Suprapubic skin (tissue), 4 donors: ENCODE measurements at places on chromosomes 4 and X. TPM values are rescaled to one million over a fixed set of nuclear protein-coding genes. Genes with fewer than 3 reads are reported as not detected.

GRCh38 chr4:48047896-48048295, 31.3 kb downstream of the NIPAL1 start:
- no peak overlapping the region for H3K4me3 ChIP-seq
- no peak overlapping the region for H3K27ac ChIP-seq
- DNase-seq: no peak
- H3K36me3 ChIP-seq: no peaks in the 10 kb centered on the region
- no peaks in the 10 kb centered on the region for H3K27me3 ChIP-seq
- peaks cover 16% of the 10 kb centered on the region for H3K4me1 ChIP-seq

DNA sequence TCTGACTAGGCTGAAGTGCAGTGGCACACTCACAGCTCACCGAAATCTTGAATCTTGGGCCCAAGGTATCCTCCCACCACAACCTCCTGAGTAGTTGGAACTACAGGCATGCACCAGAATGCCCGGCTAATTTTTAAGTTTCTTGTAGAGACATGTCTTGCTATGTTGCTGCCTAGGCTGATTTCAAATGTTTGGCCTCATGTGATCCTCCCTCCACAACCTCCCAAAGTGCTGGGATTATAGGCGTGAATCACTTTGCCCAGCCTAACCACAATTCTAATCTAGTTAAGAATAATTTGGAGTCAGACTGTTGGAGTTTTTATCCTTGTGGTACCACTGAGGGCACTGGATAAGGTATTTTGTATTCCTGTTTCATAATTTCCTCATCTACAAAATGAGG, 317.5 kb upstream of the AGA start:
- no peaks in the 10 kb centered on the region for H3K36me3 ChIP-seq
- H3K4me1 ChIP-seq: no peaks in the 10 kb centered on the region
- H3K27ac ChIP-seq: no peak overlapping the region
- H3K27me3 ChIP-seq: no peaks in the 10 kb centered on the region

GRCh38 chr4:10690185-10690907, 5.8 kb upstream of the CLNK start:
- H3K36me3 ChIP-seq: no peaks in the 10 kb centered on the region
- H3K27me3 ChIP-seq: no peaks in the 10 kb centered on the region
- no peaks in the 10 kb centered on the region for H3K4me1 ChIP-seq

GRCh38 chr4:1009542-1010394, 1.7 kb upstream of the FGFRL1 start:
- H3K4me1 ChIP-seq: peaks cover 31% of the 10 kb centered on the region
- H3K4me3 ChIP-seq: peak overlapping the region; percentile 65
- no peak for DNase-seq
- peaks cover 27% of the 10 kb centered on the region for H3K27me3 ChIP-seq
- peak overlapping the region; percentile 85 for H3K27ac ChIP-seq
- no peaks in the 10 kb centered on the region for H3K36me3 ChIP-seq

GRCh38 chr4:154073107-154073822, 284.4 kb upstream of the SFRP2 start:
- H3K27ac ChIP-seq: peak overlapping the region; percentile 30
- no peaks in the 10 kb centered on the region for H3K36me3 ChIP-seq
- no peak overlapping the region for H3K4me3 ChIP-seq

The TBC1D9 gene
- 9.8 TPM for total RNA-seq

- DNase-seq: peak; percentile 90
- peaks cover 60% of the 10 kb centered on the region for H3K4me1 ChIP-seq
- no peaks in the 10 kb centered on the region for H3K27me3 ChIP-seq
Observed at GRCh38 chr4:8198906-8199593, at the start of gene SH3TC1. TSS of gene SH3TC1 (plus strand) at chr4:8199290. CDS start at chr4:8205195, 5,905 bp downstream.

DNA sequence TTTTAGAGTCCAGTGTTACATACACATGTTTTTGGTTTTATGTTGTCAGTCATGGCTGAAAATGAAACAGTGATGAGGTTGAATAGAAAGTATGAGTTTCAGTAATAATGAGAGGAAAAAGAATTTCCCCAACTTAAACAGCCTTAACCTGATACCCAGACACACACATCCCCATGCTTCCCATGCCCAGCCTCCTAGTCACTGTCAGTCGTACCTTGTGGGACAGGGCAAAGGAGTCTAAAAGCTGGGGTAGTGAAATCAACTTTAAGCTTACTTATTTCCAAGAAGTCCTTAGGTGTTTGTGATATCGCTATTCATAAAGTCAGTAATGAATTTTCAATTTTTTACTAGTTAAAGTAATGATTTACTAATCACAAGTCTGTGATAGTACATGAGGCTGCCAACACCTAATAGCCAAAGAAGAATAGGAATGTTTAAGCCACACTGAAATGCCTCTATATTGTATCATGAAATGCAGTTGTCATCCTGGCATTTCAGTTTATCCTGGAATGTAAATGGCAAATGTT, 24.3 kb upstream of the GPR34 start:
- no peak for DNase-seq
- no peak overlapping the region for H3K27ac ChIP-seq
- H3K27me3 ChIP-seq: no peaks in the 10 kb centered on the region

DNA sequence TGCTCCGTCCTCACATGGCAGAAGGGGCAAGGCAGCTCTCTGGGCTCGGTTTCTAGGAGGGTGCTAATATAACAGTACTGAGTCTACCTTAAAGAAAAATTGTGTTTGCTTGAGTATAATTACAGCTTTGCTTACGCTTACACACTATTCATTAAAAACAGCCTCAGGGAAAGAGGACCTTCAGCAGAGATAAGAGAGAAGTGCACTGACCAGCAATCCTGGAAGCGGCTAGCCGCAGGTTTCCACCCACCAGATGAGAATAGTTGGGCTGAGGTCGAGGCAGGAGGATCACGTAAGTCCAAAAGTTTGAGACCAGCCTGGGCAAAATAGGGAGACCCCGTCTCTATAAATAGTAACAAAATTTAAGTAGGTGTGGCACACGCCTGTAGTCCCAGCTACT, 15.2 kb upstream of the MRFAP1 start:
- peaks cover 9% of the 10 kb centered on the region for H3K36me3 ChIP-seq
- H3K27me3 ChIP-seq: no peaks in the 10 kb centered on the region
- no peak for DNase-seq

DNA sequence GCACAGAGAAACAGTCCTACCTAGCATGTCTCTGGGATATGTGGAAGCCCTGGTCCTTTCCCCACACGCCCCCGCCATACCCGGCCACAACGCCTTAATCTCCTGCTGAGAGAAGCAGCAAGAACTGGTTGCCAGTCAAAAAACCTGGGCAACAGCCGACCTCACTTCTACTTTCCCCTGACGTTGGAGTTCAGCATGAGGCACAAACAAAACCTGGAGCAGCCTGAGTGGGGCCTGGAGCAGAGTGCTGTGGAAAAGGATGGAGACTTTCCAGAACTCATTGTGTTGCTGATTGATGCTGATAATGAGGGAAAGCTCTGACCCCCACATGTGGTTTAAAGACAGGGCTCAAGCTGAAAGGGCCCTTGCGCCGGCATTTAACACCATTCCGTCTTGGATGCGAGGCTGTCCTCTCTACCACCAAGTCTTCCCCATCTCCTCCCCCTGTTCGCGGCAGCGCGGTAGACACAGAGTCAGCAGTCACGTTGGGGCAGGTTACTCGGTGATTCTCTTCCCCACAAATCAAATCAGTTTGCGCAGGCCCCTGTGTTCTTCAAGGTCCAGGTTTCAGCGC, 666 bp downstream of the CCDC158 start:
- H3K4me1 ChIP-seq: peaks cover 14% of the 10 kb centered on the region
- H3K27ac ChIP-seq: no peak overlapping the region
- peak overlapping the region; percentile 61 for H3K4me3 ChIP-seq
- DNase-seq: no peak
- H3K36me3 ChIP-seq: no peaks in the 10 kb centered on the region

DNA sequence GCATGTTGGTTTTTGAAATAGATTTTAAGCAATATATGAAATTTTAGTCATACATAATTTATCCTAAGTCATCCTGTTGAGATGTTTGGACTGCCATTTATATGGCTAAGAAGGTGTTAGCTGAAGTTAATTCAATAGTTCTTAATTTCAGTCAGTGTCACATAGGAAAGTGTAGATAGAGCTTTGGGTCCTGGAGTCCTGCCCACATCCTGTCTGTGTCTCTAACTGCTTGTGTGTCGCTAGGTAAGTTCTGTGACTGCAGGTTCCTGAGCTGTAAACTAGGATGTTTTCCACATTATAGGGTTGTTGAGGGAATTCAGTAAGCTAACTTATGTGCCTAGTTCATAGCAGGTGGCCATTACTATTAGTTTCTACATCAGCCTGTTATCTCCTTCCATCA, 20.7 kb downstream of the OFD1 start:
- H3K4me3 ChIP-seq: no peak overlapping the region
- no peak for DNase-seq
- no peak overlapping the region for H3K27ac ChIP-seq
- no peaks in the 10 kb centered on the region for H3K27me3 ChIP-seq
- H3K36me3 ChIP-seq: peaks cover 7% of the 10 kb centered on the region

The PPBP gene
- not detected for total RNA-seq

The CXorf51A gene
- total RNA-seq: not detected

- H3K4me3 ChIP-seq: no peak overlapping the region
- H3K4me1 ChIP-seq: peaks cover 4% of the 10 kb centered on the region
- no peaks in the 10 kb centered on the region for H3K27me3 ChIP-seq
- DNase-seq: no peak
Observed at GRCh38 chr4:99054428-99054994, 34.1 kb downstream of the ADH5 start.

GRCh38 chrX:11756354-11757318, 1.4 kb upstream of the MSL3 start:
- no peak for DNase-seq
- H3K27ac ChIP-seq: no peak overlapping the region
- no peaks in the 10 kb centered on the region for H3K36me3 ChIP-seq
- no peaks in the 10 kb centered on the region for H3K27me3 ChIP-seq
- peaks cover 6% of the 10 kb centered on the region for H3K4me1 ChIP-seq

DNA sequence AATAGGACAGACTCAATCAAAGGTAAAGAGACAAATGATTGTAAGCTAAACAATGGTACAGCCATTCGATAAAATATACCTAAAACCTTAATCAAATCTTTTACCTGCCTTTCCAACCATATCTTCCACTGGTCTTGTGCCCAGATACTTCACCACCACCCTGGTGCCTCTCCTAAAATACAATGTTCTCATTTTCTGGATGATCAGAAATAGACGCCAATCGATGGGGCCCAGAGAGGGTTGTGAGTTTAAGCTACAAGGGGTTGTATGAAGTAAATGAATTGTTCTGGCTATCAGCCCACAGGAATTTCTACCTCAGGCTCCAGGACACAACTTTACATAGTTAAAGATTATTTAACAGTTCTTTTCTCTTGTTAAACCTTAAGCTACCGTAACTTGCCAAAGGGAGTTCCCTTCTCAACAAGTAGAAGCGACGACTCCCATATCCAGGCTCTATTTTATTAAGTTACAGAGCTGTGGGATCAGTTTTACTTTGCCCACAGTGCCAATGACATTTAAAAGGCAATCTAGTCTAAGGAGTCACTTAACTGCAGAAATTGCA, 99.1 kb downstream of the CHRNA9 start:
- H3K27ac ChIP-seq: no peak overlapping the region
- no peaks in the 10 kb centered on the region for H3K27me3 ChIP-seq
- no peaks in the 10 kb centered on the region for H3K4me1 ChIP-seq
- no peak overlapping the region for H3K4me3 ChIP-seq
- no peak for DNase-seq
- peaks cover 38% of the 10 kb centered on the region for H3K36me3 ChIP-seq

GRCh38 chr4:6264225-6264540, 5.5 kb upstream of the WFS1 start:
- no peak overlapping the region for H3K4me3 ChIP-seq
- H3K27ac ChIP-seq: no peak overlapping the region
- no peaks in the 10 kb centered on the region for H3K27me3 ChIP-seq
- H3K4me1 ChIP-seq: peaks cover 7% of the 10 kb centered on the region

DNA sequence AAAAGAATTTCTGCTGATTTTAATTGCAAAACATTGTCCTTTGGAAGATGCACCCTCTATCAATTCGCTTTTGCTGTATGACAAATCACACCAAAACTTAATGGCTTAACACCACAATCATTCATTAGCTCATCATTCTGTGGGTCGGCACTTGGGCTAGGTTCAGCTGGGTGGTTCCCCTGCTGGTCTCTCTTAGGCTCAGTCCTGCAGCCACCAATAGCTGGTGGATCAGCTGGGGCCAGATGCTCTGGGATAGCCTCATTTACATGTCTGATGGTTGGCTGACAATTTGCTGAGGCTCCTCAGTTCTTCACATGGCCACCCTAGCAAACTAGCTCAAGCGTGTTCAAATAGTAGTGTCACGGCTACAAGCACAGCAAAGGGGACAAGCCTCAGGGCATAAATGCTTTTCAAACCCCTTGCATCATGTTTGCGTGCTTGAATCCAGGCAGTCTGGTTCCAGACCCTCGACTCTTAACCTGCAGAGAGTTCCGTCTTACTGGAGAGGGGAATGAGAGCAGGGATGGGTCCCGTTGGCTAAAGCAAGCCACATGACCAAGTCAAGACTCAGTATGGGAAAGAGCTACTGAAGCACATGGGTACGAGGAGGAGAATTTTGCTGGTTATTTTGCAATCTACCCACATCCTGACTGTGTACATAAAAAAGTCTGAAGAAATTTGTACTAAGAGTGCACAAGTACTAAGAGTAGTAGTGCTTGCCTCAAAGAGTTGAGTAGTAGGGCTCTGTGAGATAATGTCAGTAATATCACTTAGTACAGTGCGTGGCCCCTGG, 7.5 kb upstream of the ACSL1 start:
- no peak for DNase-seq
- no peaks in the 10 kb centered on the region for H3K27me3 ChIP-seq
- H3K4me1 ChIP-seq: no peaks in the 10 kb centered on the region
- H3K4me3 ChIP-seq: no peak overlapping the region
- H3K27ac ChIP-seq: no peak overlapping the region
- no peaks in the 10 kb centered on the region for H3K36me3 ChIP-seq

- H3K4me1 ChIP-seq: peaks cover 22% of the 10 kb centered on the region
- H3K27ac ChIP-seq: peak within 1 kb of the TSS; percentile 90
- H3K27me3 ChIP-seq: no peaks in the 10 kb centered on the region
Observed at GRCh38 chr4:1683736-1684505, at the start of gene FAM53A. TSS of gene FAM53A (minus strand) at chr4:1684313. CDS start at chr4:1668741, 15,572 bp downstream.

DNA sequence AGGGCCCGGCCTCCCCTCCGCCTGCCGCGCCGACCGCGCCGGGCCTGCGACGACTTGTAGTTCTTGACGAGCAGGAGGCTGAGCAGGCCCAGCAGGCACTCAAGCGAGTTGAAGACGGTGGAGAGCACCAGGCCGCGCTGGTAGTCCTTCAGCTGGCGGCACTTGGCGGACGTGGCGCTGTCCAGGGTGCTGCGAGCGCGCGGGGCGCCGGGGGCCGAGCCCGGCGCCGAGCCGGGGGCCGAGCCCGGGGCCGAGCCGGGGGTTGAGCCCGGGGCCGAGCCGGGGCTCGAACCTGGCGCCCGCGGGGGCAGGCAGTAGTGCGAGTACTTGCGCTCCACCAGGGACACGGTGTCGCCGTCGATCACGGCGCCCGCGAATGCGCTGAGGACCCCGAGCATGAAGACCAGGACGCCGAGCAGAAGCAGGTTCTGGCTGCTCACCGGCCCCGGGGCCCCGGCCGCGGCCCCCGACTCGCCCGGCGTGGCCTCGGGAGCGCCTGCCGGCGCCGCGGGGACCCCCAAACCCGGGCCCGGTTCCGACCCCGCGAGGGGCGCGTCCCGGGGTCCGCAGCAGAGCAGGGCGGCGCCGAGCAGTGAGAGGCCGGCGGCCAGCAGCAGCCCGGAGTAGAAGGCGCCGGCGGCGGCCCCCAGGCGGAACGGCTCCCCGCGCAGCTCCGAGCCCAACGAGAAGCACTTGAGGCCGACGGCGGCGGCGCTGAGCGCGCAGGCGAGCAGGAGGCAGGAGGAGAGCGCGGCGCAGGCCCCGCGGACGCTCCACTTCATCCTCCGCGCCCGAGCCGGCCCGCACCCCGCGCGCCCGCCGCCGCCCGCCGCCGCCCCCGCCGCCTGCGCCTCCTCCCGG, 584 bp downstream of the TMEM271 start:
- peaks cover 33% of the 10 kb centered on the region for H3K4me1 ChIP-seq
- DNase-seq: no peak
- peaks cover 84% of the 10 kb centered on the region for H3K27me3 ChIP-seq
- H3K4me3 ChIP-seq: peak overlapping the region; percentile 49
- H3K36me3 ChIP-seq: no peaks in the 10 kb centered on the region
- H3K27ac ChIP-seq: peak overlapping the region; percentile 56

The C4orf50 gene
- not detected for total RNA-seq

The SORBS2 gene
- 17.4 TPM for total RNA-seq
